NCI-H345 (cell line): ENCODE measurements at places on chromosomes 2 and 18.
A peak's percentile ranks its signal among the peaks of the same experiment; 100 is the strongest.

- no peak for DNase-seq
These were observed 43.4 kb downstream of the RFX8 start for GRCh38 chr2:101431486-101431885.

GRCh38 chr2:241892299-241893137 lies 23.0 kb downstream of the RTP5 start:
- no peak for DNase-seq

DNA sequence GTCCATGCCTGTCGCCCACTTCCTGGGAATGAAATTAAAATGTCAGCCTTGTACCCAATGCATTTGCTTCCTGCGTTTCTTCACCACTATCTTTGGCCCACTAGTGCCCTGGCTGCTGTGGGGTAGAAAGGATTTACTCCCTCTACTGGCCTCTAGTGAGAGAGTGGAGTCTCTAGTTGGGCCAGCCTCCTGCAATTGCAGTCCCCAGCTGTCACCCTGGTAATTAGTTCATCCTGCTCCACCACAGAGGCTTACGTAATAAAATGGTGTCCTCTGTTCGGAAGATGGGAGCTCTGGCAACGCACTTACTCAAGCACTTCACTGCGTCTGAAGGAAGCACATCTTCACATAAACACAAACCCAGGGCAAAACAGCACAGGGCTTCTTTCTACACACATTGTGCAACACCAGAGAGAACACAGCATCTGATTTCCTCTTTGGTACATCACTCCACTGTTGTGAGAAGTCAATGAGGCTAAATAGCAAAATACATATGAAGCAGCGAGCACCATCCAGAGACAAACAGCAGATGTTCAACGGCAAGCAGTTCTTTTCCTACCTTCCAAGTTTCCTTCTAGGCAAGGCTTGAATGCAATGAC lies 274.6 kb downstream of the LRATD1 start:
- DNase-seq = no peak

DNA sequence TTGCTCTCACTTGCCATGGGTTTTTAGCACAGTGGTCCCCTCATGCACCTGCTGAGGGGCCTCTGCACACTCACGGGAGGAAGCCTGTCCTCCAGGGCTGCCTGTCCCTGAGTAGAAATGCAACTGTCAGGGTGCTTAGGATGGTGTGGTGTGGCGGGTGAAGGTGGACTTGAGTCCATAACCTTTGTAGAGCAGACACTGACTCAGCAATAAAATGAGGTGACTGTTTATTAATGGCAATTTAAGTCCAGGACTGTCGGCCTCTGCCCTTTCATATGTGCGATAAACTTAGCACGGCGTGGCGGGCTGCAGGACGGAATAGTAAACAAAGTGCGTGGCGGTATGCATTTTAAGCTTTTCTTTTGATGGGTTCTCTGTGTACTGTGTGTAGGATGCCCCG lies 188.2 kb downstream of the LDLRAD4 start:
- no peak for DNase-seq

- DNase-seq = no peak
These were observed 96.7 kb downstream of the LRP2 start for GRCh38 chr2:169265591-169265990.

- DNase-seq = no peak
These were observed 38.2 kb downstream of the FHOD3 start for GRCh38 chr18:36335476-36336279.

GRCh38 chr2:164933671-164934189 lies 21.6 kb downstream of the SLC38A11 start:
- peak; percentile 13 for DNase-seq

DNA sequence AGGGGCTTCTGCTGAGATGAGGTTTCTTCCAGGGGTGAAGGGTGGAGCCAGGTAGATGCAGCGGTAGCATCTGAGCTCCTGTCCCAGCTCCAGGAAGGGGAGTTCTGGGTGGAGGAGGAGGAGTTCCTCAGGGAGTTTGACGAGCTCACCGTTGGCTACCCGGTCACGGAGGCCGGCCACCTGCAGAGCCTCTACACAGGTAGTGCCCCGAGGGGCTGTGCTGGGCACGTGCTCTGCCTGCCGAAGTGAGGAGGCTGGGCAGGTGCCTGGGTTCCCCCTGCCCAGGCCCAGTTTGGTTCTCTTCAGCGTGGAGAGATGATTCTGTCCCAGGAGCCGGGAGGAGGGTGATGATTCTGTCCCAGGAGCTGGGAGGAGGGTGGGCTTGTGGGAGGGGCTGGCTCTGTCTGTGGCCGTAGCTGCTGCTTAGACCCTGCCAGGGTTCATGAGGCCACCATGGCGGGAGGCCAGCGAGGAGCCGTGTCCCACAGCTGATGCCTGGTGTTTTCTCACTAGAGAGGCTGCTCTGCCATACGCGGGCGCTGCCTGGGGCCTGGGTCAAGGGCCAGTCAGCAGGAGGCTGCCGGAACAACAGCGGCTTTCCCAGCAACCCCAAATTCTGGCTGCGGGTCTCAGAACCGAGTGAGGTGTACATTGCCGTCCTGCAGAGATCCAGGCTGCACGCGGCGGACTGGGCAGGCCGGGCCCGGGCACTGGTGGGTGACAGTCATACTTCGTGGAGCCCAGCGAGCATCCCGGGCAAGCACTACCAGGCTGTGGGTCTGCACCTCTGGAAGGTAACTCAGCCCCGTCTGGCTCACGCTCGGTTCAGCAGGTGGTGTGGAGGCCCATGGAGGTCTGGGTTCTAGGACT lies 8.2 kb downstream of the CAPN10 start:
- no peak for DNase-seq

DNA sequence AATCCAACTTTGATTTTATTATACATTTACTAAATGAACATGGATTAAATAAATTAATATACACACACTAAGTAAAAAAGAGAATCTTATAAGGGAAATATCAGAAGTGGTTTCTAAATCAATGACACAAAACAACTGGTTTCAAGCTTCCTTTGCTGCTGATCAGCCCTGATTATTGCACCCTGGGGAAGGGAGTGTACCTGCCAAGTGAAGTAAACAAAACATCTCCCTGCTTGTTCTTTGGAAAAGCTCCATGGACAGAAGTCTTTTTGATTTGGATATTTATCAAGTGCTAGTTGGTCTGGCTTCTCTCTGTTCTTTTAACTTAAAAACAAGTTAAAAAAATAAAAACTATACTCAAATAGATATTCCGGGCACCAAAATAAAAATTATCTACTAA lies 190.1 kb downstream of the PDE11A start:
- peak; percentile 6 for DNase-seq

DNA sequence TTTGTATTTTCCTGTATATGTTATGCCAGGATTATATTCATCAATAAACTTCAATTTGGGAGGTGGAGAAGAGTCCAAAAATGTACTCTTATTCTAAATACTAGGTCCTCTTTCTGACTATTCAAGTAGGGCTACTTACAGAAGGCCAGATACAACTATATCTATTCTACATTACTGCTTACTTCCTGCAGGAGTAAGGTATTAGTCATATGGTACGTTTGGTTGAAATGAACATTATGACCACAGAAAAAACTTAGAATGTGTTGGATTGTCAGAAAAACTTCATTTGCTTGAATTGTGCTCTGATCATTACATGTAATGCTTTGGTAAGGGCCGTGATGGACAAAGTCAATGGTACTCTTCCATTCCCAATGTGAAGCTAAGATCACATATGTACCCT lies 35.0 kb downstream of the STAT4 start:
- DNase-seq = no peak

GRCh38 chr18:56709463-56709862 lies 58.3 kb downstream of the WDR7 start:
- no peak for DNase-seq

DNA sequence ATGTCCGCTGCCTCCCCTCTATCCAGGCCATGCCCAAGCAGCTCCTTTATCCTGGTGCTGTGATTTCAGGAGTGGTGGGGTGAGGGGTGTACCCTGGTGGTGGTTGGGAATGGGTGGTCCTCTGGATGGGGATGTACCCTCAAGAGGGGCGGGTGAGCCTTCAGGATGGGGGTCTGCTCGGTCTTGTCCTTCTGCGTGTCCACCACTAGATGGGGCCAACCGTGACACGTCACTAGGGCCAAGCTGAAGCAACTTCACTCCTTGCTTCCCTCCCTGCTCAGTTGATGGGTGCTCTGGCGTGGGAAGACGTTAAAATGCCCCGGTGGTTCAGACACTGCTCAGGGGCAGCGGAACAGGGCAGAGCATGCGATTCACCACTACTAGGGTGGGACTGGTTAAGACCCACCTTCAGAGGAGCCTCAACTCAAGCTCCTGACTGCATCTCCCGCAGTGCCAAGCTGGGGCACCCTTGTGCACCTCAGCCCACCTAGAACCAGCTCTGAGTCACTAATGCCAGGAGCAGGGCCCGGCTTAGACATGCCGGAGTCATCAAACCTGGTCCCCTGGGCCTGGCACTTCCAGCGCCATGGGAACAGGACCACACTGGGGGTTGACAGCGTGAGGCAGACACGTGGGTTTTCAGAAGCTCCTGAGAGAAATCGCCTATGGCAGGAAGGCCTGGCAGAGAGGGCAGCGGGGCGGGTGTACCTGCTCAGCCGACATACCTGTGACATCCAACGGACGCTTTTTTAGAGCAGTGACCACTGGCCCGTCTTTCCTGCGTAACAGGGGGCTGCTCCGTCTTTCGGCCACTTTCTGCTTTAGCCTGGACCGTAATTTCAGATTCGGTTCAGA lies 256.7 kb downstream of the HDAC4 start:
- peak; percentile 6 for DNase-seq

DNA sequence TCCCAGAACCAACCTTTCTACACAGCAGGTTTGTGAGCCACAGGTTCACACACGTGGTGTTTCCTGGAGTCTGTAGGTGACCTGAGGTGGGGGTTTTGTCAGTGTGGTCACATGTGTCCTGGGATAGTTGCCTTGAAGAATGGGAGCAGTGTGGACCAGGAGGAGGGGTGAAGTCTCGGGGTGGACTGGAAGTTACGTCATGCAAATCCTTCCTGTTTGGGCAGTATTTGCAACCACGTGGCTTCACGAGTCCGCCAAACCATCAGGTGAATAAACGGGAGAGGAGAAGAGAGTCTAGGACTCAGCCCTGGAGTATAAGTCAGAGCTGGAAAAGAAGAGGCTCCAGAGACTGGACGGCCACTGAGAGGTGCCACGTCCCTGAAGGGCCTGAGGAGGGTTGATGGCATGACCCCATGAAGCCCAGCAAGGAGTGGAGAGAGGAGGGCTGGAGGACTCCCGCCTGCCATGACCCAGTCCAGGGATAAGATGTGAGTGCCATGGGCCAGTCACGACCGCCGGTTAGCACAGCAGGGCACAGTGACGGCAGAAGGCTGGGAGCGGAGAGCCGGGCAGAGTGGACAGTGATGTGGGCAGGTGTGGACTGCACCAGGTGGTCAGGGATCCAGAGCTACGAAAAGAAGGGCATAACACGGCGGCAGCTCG lies 16.5 kb downstream of the LPIN1 start:
- DNase-seq = no peak

DNA sequence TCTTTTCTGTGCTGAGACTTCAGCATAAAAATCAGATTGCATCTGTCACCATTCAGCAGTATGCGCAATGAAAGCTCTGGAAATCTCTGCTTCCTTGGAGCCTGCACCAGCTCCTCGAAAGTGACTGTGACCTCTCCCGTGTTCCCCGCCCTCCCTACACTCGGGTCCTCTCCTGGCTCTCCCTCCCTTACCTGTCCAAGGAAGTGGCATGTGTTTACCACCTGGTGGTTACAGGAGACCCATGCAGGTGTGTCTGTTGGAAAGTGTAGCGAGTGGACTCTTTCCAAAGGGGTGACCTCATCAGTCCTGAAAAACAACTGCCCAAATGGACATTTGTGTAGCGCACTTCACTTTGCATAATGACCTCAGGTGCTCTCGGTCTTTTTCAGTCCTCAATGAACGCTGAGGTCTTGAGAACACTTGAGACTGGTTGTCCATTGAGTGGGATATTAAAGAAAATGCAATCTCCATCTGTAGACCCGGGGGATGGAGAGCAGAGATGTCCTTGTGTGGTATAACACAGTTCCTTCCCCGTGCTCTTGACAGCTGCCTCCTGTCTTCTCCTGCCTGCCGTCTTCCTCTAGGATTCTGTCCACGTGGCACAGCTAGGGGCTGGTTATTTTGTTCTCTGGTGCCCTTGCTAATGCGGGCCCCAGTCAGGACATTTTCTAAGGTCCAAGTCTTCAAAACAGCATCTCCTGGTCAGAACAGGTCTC lies 133.2 kb downstream of the ACKR3 start:
- no peak for DNase-seq

- DNase-seq = no peak
These were observed 48.8 kb downstream of the TMEM163 start for GRCh38 chr2:134669731-134670669.

- DNase-seq = no peak
These were observed 26.6 kb upstream of the ICOS start for GRCh38 chr2:203909974-203910373.

- peak; percentile 78 for DNase-seq
These were observed at the start of gene DAPL1 for GRCh38 chr2:158795195-158795924. Gene DAPL1 (plus strand): TSS chr2:158795317. CDS start chr2:158795373, 56 bp downstream.

- DNase-seq = no peak
These were observed 887.2 kb upstream of the KLHL29 start for GRCh38 chr2:22497789-22498188.

- no peak for DNase-seq
These were observed 101.3 kb downstream of the RAD51AP2 start for GRCh38 chr2:17416884-17417391.

DNA sequence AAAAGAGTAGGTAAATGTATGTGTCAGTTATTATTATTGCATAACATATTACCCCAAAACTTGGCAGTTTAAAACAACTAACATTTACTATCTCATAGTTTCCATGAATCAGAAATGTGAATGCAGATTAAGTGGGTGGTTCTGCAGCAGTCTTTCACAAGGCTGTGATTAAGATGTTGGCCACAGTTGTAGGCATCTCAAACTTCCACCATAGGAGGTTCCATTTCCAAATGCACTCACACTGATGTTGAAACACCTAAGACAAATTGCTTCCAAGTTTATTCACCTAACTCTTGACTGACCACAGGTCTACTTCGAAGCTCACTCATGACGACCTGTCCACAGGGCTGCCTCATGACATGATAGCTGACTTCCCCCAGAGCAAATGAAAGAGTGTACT lies 360.8 kb downstream of the GRB14 start:
- no peak for DNase-seq

GRCh38 chr2:133532919-133533318 lies 35.3 kb downstream of the NCKAP5 start:
- DNase-seq = no peak

- no peak for DNase-seq
These were observed 113.5 kb downstream of the COLEC12 start for GRCh38 chr18:386994-387393.

GRCh38 chr2:139122711-139123158 lies 342.5 kb upstream of the NXPH2 start:
- no peak for DNase-seq

- no peak for DNase-seq
These were observed 132.2 kb downstream of the SEPTIN10 start for GRCh38 chr2:109481599-109481998.

GRCh38 chr2:30368258-30368657 lies 78.8 kb upstream of the LCLAT1 start:
- DNase-seq = no peak

GRCh38 chr2:160022162-160022561 lies 40.3 kb downstream of the PLA2R1 start:
- DNase-seq = no peak

DNA sequence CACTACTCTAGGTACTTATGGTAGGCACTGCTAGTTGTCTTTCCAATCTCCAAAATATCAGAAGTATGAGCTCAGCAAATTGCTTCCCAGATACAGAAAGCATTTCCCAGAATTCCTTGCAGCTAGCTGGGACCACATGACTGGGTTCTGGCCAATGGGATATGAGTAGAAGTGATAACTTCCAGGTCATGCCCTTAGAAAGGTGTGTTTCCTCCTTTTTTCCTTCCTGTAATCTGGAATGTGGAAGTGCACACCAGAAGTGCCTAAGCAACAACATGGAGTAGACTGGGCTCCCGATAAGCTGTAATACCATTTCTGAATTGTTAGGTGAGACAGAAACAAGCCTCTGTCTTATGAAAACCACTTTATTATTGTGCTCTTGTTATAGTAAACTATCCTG lies 279.8 kb downstream of the ZNF385B start:
- no peak for DNase-seq
